ENCODE measurements at places on chromosomes 1 and 21.

- DNase-seq: peak; percentile 42
Observed at GRCh38 chr1:11134251-11134897, 34.7 kb upstream of the EXOSC10 start.

- peak; percentile 77 for DNase-seq
Observed at GRCh38 chr1:112744009-112744578, 29.0 kb upstream of the PPM1J start.

DNA sequence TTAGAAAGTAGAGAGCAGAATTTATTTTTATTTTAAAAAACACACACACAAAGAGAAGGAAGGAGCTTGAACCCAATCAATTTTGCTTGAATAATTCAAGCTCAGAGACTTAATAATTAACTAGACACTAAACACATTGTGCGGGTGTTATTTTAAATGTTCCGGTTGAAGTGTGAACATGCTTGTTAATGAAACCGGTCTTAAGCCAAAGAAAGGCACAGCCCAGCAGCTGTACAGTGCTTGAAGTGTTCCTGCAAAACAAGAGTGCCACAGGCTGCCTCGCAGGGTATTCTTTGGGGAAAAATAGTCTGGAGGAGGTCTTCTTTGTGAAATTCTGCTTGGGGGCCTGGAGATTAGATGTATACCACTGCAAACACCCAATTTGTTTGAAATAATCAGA lies 2.2 kb upstream of the CDC42BPA start:
- no peak for DNase-seq

GRCh38 chr21:37370152-37371040 lies 3.8 kb downstream of the DYRK1A start:
- no peak for DNase-seq

DNA sequence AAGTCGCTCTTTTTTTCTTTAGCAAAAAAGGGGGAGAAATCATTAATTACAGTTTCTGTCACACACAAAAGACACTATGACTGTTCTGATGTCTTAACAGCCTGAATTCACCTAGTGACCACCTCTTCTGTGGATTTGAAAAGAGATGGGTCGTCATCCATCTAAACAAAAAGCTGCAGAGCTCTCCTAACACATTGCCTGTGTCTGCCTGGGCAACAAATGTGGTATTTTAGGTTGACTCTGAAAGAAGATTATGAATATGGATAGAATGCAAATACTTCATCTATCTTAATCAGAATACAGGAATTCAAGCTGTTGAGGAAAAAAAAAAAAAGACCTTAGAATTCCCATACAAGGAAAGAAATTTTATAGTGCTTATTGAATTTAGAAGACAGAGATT lies 304.4 kb upstream of the ADGRL2 start:
- DNase-seq: no peak

- no peak for DNase-seq
Observed at GRCh38 chr1:207427832-207428585, 26.1 kb upstream of the CR2 start.

DNA sequence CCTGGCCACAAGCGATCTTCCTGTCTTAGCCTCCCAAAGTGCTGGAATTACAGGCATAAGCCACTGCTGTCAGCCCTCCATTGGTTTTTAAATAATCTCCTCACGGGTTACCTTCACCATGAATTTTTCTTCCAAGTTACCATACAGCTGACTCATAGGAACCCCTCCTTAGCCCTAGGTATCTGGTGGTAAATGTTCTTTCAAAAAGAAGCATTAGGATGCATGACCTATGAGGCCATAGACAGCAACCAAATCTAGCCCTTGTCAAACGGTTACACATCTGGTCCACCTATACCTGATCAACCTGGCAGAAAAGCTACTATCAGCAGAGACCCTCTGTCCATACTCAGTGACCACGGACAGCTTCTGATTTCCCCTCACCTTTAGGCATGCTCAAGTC lies 12.7 kb upstream of the DEGS1 start:
- no peak for DNase-seq

DNA sequence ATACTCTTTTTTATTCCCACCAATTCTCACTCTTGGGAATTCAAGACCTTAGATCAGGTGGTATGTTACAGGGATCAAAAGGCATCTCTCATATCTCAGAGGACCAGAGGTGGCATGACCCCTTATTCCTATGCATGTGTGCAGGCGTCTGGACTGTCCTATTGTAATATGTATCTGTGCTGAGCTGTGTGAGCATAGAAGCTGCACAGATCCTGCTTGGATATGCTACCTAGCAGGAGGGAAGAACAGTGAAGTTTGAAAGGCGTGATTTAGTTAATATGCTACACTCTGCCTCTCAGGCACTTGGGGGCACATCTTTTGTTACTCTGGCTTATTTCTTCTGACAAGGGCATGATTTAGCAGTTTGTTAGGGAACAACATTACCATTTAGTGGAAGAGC lies 86.7 kb upstream of the ZRANB2 start:
- no peak for DNase-seq

- no peak for DNase-seq
Observed at GRCh38 chr1:192538407-192539296, 36.9 kb upstream of the RGS1 start.

All from AG08396 (cell line).